Activated naive CD4-positive, alpha-beta T cell (primary cell): ENCODE measurements at places on chromosomes 2 and 18.

DNA sequence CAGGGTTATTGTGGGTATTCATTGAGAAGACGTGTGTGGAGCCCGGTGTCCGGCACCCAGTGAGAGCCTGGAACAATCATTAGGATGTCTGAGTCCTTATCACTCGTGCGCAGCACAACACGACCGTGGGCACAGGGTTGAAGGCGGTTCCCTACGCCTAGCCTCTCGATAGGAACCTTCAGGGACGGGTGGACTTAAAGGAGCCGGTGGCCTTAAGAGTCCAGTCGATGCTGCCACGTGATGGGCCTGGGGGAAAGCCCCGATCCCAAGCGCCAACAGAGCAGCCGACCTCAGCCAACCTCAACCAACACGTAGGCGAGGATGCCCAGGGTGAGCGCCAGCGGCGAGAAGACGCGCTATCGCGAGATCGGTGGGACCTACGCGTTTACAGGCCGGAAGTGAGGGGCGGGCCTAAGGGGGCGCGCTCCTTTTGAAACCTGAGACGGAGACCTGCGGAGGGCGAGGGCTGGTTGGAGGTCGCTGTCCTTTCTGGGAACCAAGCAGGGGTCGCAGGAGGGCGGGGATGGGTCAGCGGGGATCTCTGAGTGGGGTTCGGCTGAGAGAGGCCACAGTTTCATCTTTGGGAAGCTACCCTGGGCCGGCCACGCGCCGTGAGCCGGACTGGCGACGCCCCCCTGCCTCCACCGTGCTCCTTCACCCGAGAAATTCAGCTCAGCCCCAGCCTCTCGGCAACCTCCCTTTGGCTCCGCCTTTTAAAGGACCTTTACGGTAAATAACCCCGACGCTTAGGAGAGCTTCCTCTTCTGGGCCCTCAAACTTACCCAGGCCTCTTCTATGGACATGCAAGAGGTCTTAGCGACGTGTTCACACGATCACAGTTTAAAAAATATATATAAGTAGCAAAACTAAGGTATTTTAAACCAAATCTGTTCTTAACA lies 28.3 kb downstream of the WNT10A start:
- peak; percentile 65 for DNase-seq

DNA sequence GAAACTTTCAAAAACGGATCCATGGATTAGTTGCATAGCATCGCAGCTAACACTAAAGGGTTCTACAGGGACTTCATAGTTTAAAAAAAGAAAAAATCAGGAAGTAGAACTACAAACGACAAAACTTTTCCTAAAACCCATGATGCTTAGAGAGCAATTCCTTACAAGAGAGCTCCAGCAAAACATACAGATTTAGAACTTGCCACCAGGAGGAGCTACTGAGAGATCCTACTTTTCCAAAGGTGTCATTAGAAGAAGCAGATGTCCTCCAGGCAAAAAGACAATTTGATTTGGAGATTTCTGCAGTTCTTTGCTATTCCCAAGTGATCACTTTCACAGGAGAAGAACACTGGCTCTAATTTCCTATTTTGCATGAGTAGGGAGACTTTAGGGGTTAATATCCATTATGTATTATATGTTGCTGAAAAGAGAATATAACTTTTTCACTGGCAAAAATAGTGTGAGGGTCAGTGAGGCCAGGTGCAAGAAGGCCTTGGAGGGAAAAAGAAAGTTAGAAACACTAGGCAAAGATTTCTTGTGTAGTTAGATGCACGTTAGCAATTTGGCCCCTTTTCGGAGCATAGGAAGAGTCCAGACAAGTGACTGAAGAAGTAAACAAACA lies 436.2 kb downstream of the SUCLG1 start:
- DNase-seq = no peak

DNA sequence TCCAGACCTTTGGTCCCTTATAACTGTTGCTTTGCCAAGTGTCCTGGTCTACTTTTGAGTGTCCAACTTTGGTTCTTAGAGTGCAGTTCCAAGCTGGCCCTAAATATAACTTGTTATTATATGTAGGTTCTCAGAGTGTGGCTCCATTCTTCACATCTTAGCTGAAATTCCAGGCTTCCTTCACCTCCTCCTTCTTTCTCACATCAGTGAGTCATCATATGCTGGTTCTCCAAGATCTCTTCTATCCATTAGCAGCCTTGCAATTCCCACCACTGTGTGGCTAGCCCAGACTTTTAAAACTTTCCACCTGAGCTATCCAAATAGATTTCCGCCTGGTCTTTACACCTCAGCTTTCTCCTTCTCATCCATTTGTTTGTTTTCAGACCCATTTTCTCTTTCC lies 12.6 kb upstream of the CXCR4 start:
- no peak for DNase-seq

GRCh38 chr2:191580581-191580980 lies 97.4 kb upstream of the NABP1 start:
- no peak for DNase-seq

- DNase-seq = no peak
Measured at GRCh38 chr2:225399504-225399903, at the start of gene NYAP2. NYAP2 (plus strand) TSS chr2:225399710; CDS start chr2:225408881, 9,171 bp downstream.
